Hair follicular keratinocyte (primary cell): ENCODE measurements at places on chromosomes 4 and X. TPM values are rescaled to one million over a fixed set of nuclear protein-coding genes. Genes with fewer than 3 reads are reported as not detected.

GPC3 gene
- total RNA-seq, result not detected in 2 replicates

HSD17B11 gene
- 4.3 and 16.7 TPM in 2 replicates for total RNA-seq

IL13RA2 gene
- 2.2 and 6.2 TPM in 2 replicates for total RNA-seq

SHOX gene
- total RNA-seq, result not detected in 2 replicates

PHKA1 gene
- 6.7 and 11.8 TPM in 2 replicates for total RNA-seq

EFHC2 gene
- 0.46 and 0.55 TPM in 2 replicates for total RNA-seq

TMPRSS11A gene
- not detected in 2 replicates for total RNA-seq

ATP2B3 gene
- not detected in 2 replicates for total RNA-seq

NDP gene
- not detected in 2 replicates for total RNA-seq

LDB2 gene
- not detected in 2 replicates for total RNA-seq

PDK3 gene
- total RNA-seq, result 5.0 and 8.3 TPM in 2 replicates

PLS3 gene
- total RNA-seq, result 200 and 213 TPM in 2 replicates

NDNF gene
- not detected in 2 replicates for total RNA-seq

PCDH7 gene
- 8.5 and 17.1 TPM in 2 replicates for total RNA-seq

USO1 gene
- total RNA-seq, result 71.0 and 75.2 TPM in 2 replicates

TXK gene
- total RNA-seq, result not detected in 2 replicates

RTL5 gene
- not detected in 2 replicates for total RNA-seq

ZNF157 gene
- total RNA-seq, result 0.19 TPM in 1 of 2 replicates, not detected in the other
